ENCODE measurements at places on chromosomes 5 and 9.
A peak's percentile ranks its signal among the peaks of the same experiment; 100 is the strongest.

DNA sequence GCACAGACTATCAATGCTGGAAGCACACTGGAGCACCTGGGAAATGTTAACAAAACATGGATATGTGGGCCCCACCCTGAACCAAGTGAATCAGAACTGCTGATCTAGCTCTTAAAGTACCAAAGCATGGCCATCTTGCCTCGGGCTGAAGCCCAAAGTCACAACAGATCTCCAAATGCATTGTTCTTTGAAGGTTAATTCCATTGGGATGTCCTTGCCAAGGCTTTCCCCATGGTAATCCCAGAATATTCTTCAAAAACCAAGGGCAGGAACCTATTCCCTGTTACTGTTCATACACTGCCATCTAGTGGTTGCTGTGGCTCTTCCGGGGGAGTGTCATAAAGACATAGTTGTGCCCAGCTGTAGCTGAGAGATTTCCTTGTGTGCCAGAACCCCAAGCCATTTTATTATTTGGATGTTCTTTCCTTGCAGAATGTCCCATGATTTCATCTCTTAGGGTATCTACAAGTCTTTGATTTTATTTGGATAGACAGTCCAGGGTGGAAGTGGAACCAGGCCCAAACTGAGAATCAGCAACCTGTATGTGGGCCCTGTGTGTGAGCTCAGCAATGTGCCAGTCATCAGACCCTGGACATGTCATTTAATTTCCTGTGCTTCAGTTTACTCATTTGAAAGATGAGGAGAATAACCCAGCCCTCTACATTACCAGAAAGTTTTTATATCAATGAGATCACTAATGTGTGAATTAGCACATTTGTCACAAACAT is 290.0 kb downstream of the ACTL7B start:
- peak; percentile 70 for DNase-seq

- DNase-seq: no peak
Measured at GRCh38 chr5:150496534-150496933, 11.4 kb upstream of the NDST1 start.

DNA sequence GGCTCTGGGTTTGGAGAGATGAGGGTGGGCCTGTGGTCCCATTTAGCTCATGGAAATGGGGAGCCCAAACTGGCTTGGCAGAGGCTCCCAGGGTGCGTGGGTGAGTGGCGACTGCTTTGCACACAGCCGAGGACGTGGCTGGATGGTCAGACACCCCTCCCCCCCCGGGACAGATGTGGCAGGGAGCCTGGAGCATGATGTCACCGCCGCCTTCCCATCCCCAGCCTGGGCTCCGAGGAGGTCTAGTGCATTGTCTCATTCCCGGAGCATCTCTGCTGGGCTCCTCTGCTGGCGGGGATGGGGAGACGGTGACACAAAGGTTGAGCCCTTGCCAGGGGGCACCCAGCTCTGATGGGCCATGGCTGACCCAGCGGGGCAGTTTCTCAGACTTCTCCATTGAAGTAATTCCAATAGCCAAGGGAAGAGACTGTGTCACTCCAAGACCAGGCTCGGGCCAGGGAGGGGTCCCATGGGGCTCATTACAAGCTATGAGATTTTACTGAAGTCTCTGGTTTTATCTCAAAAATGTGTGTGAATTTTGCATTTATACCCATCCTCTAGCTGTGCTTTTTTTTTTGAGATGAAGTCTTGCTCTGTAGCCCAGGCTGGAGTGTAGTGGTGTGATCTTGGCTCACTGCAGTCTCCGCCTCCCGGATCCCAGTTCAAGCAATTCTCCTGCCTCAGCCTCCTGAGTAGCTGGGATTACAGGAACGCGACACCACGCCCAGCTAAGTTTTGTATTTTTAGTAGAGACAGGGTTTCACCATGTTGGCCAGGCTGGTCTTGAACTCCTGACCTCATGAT is 36.1 kb downstream of the HMCN2 start:
- no peak for DNase-seq

GRCh38 chr5:179023528-179024189 is at the start of gene ZNF879:
Gene ZNF879 (plus strand): TSS chr5:179023804. CDS start chr5:179025005, 1,201 bp downstream.
- DNase-seq: peak; percentile 89

DNA sequence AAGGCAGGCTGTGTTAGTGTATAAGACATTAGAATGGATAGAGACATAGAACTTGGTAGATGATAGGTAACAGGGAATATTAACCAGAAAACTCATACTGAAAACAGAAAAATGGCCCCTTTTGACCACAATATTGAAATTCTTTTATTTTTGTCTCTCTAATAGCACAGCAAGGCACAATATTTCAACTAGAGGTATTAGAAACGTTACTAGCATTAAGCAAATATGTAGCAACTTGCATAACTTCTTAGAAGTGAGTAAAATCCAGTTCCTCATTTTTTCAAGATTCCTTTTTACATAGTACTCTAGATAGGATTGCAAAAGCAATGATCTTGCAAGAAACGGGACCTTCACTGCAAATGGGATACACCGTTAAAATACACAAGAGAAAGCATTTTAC is 102.7 kb upstream of the VCAN start:
- DNase-seq: no peak

- no peak for DNase-seq
Measured at GRCh38 chr5:120852222-120852860, 388.2 kb downstream of the PRR16 start.

GRCh38 chr5:126971455-126972031 is 58.8 kb downstream of the MARCHF3 start:
- no peak for DNase-seq

DNA sequence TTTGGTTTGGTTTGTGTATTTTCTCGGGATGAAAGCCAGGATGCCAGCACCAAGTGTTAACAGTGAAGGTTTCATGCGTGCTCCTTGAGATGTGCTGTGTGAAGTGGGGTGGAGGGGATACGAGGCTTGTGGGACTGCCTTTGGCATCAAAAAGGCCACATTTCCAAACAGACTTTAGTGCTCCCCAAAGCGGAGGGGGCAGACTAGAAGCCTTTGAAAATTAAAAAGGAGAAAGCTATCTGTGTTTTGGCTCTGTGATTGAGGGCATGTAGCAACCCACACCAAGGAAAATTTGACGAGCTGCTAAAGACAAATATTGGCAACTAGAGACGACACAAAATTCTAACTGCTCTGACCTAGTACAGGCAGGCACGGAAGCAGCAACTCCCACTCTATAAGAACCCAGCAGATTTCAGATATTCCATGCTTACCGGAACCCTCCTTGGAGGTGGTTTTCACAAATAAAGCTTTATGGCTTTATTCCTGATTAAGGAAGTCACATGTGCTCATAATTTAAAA is 154.5 kb downstream of the ARSB start:
- no peak for DNase-seq

GRCh38 chr9:98997604-98998003 is 53.9 kb downstream of the COL15A1 start:
- no peak for DNase-seq

- no peak for DNase-seq
Measured at GRCh38 chr5:56023296-56023695, 28.5 kb upstream of the IL6ST start.

GRCh38 chr5:118994595-118994994 is 6.2 kb upstream of the DTWD2 start:
- no peak for DNase-seq

- DNase-seq: no peak
Measured at GRCh38 chr9:89455356-89455824, 42.5 kb downstream of the SEMA4D start.

DNA sequence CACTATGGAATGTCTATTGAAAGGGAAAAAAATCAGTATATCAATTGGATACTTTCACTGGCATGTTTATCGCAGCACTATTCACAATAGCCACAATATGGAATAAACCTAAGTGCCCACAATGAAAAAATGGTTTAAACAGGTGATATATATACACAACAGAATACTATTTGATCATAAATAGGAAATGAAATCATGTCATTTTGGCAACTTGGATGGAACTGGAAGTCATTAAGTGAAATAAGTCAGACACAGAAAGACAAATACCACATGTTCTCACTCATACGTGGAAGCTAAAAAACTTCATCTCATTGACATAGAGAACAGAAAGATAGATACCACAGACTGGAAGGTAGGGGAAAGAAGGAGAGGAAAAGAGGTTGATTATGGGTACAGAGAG is 471.6 kb upstream of the FTMT start:
- DNase-seq: no peak

GRCh38 chr5:92309336-92309991 is 926.3 kb upstream of the ARRDC3 start:
- no peak for DNase-seq

DNA sequence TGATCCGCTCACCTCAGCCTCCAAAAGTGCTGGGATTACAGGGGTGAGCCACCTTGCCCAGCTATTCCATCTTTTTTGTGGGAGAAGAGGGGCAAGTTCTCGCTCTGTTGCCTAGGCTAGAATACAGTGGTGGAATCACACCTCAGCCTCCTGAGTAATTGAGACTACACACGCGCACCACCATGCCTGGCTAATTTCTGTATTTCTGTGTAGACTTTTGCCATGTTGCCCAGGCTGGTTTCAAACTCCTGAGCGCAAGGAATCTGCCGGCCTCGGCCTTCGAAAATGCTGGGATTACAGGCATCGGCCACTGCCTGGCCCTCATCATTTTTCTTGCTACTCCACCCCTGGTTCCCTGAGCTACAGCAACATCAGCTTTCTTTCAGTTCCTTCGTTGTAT is 2.8 kb upstream of the NOL6 start:
- no peak for DNase-seq

GRCh38 chr9:137084526-137084925 is 2.3 kb upstream of the MAN1B1 start:
- no peak for DNase-seq

DNA sequence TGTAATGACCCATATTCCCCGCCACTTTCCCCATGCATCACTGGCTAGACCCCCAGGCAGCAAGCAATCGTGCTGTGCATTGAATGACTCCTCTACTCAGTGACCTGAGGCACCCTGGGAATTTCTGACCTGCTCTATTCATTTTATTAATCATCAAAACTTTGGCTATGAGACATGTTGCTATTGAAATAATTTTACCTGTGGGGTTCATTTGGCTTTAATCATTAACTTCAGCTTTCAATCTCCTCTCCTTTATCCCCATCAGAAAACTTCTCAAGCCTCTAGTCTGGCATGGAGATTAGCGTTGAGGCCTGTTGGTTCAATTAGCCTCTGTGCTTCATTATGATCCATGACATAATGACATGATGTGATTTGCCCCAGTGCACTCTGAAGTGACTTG is 429.0 kb downstream of the ZNF608 start:
- no peak for DNase-seq

DNA sequence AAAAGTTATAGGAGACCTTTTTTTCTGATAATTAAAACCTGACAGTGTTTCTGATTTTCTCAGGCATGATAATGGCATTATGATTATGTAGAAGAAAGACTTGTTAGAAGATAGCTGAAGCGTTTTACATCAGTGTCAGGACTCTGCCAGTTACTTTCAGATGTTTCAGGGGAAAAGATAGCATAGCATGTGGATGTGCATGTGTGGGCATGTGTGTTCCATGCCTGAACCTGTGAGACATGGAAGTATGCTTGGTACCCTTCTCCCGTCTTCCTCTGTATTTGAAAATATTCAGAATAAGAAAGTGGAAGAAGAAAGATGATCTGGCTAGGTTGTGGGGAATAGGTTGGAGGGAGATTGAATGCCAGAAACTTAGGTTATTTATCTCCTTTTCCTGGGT is 113.1 kb upstream of the PCAT7 start:
- DNase-seq: no peak

GRCh38 chr9:121283856-121284732 is 16.1 kb downstream of the GSN start:
- DNase-seq: no peak

- DNase-seq: no peak
Measured at GRCh38 chr5:140151144-140152021, 23.6 kb upstream of the CYSTM1 start.

- peak; percentile 41 for DNase-seq
Measured at GRCh38 chr9:2157277-2158110, 142.3 kb downstream of the SMARCA2 start.

DNA sequence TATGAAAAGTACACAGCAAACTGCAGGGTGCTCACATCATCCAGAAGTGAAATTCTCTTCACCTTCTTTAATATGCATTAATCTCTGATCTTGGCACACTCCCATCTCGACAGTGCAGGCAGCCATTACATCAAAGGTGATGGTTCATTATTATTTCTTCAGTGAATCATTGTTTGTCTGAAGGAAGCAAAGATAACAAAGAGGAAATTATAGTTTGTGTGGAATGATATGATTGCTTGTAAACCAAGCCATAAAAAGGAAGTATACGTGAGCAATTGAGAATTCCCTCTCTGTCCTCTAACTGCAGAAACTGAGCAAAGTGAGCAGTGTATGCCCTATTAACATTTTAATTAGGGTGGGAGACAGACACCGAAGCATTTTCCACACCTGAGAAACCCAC is 171.6 kb upstream of the PPP1R2B start:
- no peak for DNase-seq

GRCh38 chr9:100267211-100267610 is 85.5 kb downstream of the TEX10 start:
- no peak for DNase-seq

- DNase-seq: no peak
Measured at GRCh38 chr5:109819878-109820277, 130.2 kb downstream of the MAN2A1 start.

DNA sequence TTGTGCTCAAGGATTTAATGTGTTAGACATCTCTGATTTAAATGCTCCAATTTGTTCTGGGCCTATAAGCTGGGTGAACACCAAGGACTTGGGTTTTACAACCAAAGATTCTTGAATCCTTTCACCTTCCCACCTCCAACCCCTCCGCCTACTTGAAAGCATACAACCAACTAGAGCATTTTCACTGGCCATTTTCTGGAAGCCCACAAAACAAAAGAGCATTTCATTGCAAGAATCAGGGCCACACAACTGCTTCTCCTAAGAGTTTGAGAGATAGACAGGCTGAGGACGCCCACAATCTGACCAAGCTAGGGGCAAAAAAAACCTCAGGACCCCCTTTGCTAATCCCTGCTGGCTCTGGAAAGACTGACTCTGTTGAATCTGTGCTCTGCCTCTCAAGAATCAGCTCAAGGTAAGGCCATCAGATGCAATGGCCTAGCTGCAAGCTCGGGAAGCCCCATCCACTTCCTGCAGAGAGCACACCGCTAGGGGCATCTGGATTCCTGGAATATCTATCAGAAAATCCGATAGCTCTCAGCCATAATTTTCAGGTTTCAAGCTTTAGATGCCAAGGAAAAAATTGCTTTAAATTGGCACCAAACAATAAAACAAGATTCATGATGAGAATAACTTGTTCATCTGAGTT is 57.7 kb downstream of the RETREG1 start:
- DNase-seq: no peak

- DNase-seq: no peak
Measured at GRCh38 chr5:150604010-150604409, 36.5 kb upstream of the SYNPO start.

DNA sequence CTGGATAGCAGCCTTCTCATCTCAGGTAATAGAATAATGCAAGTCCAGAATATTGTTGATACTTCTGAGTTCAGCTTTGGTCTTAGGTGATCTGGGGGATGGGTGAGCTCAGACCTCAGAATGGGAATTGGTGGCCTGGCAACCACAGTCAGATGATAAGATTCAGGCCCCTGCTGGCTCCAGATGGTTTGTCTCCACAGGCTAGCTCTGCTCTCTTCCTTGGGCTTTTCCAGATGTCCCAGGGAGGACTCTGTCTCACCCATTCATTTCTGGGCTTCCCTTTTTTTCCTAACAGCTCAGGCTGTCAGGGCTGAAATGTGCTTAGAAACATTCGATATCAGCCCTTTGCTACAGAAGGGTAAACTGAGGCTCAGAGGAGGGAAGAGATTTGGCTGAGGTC is 17.6 kb upstream of the TNFSF15 start:
- DNase-seq: no peak

All from NCI-H1048 (cell line).